ENCODE measurements at places on chromosomes 16 and 17.

DNA sequence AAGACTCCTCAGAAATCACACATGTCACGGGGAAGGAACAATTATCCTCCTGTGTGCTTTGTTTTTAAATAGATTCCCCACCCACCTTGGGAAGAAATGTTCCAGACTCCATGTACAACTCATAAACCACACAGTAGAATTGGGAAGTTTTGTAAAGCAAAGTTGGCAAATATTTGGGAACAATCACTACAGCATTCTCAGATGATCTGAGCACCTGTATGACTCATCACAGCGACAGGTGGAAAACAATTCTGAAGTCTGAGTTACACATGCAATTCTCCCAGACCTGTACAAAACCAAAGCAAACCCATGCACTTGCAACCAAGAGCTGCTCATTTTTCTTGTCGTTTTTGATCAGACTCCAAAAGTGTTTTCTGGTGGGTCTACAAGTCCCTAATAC lies 14.4 kb upstream of the MYLK3 start:
- no peak for DNase-seq

DNA sequence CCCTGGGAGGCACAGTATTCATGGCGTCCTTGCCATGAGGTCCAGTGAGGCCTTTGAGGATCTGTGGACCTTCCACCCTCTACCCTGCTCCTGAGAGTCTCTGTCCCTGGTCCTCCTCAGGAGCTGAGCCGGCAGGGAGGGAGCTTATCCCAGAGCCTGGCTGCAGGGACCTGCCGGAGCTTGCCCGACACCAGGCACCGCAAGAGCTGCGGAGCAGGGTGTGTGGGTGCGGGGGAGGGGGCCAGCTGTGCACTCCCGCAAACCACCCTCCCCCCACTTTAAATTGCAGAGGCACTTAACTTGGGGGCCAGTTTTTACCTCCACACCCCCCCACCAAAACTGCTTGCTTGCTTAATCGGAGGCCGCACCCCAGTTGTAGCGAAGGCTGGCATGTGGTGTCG lies 609 bp upstream of the ZNF750 start:
- DNase-seq = no peak

DNA sequence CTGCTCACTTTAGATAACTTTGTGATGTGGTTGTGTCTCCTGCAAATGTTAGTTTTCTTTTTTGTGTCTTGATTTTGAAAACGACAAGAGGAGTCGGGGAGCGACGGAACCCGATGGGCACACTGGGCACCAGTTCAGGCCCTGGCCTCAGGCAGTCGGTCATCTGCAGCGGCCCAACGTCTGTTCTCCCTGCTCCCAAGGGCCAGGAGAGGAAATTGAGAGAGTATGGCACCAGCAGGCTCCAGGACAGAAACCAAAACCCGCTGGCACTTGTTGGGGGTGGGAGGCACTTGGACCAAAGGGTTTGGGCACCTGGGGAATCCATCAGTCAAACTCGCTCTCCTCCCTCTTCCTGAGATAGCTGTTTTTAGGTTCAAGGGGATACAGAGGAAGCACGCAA lies 17.2 kb downstream of the RBFOX3 start:
- DNase-seq = no peak

- DNase-seq = no peak
Measured at GRCh38 chr17:64356304-64356686, 34.4 kb downstream of the PECAM1 start.

- DNase-seq = no peak
Measured at GRCh38 chr17:17698869-17699351, 17.7 kb downstream of the RAI1 start.

GRCh38 chr17:9205520-9206409 lies 184.5 kb downstream of the NTN1 start:
- no peak for DNase-seq

DNA sequence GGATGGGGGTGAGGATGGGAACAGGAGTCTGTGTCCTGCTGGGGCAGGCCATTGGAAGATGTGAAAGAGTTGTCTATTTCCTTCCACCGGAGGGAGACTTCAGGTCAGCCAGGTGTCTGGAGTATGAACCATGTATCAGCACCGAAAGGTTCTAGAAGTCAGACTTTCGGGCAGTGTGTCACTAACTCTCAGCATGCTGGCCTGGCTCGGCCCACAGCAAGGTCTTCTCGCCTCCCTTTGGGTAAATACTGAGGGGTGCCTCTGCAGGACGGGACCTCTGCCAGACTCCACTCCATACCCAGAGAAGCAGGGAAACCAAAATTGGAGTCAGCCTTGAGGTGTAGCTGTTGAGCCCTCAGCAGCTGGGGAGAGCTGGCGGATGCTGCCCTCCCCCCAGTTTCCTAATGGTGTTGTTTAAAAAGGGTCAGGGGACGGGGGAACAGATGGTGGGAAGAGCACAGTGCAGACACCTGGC lies 507 bp downstream of the CIITA start:
- no peak for DNase-seq

GRCh38 chr17:8019166-8019565 lies 16.8 kb downstream of the GUCY2D start:
- no peak for DNase-seq

GRCh38 chr16:77116856-77117255 lies 74.1 kb upstream of the MON1B start:
- no peak for DNase-seq

DNA sequence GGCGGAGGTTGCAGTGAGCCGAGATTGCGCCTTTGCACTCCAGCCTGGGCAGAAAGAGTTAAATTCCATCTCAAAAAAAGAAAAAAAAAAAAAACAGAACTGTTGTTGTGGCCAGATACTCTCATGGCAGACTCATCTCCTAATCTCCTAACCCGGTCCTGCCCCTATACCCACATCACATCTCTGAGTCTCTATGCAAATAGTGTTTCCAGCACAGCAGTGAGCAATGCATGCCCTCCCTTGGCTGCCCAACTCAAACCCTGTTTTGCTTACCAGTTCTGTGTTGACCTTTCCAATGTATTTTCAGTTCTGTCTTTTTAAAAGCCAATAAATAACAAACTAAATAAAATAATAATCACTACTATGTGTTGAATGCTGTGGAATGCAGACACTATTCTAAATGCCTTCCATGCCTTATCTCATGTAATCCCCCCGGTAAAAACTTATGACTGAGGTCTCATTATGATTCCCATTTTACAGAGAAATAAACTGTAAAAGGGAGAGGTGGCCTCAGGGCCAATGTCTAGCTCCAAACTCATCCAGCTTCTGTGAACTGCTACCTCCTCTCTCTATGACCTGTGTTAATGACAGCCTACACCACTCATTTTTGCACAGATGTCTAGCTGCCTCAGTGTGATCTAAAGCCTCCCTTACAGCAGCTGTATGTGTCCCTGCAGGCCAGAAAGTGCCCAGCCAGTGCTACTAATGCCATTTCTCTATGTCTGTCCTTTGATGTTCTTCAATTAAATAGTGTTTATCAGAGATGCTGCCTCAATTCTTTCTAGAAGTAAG lies 289.8 kb downstream of the HS3ST3B1 start:
- DNase-seq = no peak

GRCh38 chr16:56812884-56813283 lies 52.1 kb upstream of the SLC12A3 start:
- no peak for DNase-seq

GRCh38 chr17:31538080-31538762 lies 146.7 kb downstream of the RAB11FIP4 start:
- DNase-seq = no peak

GRCh38 chr17:65182233-65182632 lies 45.1 kb downstream of the RGS9 start:
- DNase-seq = no peak

GRCh38 chr17:68006797-68007196 lies 10.5 kb upstream of the C17orf58 start:
- DNase-seq = no peak

DNA sequence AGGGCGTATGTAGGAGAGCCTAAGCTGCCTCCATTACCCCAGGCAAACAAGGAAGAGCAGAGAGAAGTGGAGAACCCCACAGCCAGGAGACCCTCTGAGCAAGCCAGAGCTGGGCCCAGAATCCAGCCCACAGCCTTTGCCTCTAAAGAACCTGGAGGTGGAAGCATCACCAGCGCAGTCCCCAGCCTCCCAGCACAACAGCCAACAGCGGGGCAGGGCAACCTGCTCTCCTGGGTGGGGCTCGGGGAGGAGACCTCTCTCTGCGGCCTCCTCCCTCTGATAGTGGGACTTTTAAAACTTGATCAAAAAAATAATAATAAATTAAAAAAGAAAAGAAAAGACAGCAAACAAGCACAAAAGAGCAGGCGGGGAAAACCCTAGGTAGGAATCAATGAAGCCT lies 45.9 kb downstream of the AXIN2 start:
- DNase-seq = no peak

- no peak for DNase-seq
Measured at GRCh38 chr17:65876985-65877384, 314.9 kb downstream of the CEP112 start.

DNA sequence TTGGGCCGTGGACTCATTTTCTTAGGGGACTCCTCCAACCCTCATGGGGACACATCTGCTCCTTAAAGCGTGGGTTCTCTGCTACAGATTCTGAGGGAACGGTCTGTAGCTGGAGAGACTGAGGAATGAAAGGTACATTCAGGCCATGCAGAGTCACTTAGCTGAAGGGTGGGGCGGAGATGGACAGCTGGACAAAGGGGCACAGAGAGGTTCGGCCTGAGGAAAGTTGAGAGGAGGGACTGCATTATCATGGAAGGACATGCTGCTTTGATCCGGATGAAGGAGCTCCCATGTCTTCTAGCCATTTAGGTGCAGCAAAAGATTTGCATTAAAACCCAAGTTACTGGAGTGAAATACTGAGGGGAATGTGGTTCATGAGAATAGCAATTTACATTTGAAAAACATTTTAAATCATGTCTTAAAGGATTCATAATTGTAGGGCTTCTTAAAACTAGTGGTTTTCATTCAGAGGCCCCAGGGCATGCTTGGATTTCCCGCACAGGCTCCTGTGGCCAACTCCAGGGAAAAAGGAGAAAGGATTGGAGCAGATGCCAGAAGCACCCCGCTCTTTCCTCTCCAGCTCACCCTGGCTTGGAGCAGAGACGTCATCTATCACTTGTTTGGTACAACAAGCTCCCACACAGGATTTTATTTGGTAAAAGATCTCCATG lies 54.2 kb downstream of the CDRT4 start:
- DNase-seq = no peak

- no peak for DNase-seq
Measured at GRCh38 chr16:49904348-49905062, 48.6 kb upstream of the ZNF423 start.

GRCh38 chr16:53955221-53955875 lies 251.4 kb downstream of the FTO start:
- DNase-seq = no peak

GRCh38 chr16:65981057-65981456 lies 385.4 kb upstream of the CDH5 start:
- no peak for DNase-seq

- DNase-seq = no peak
Measured at GRCh38 chr16:74280448-74280847, 16.2 kb upstream of the PSMD7 start.

DNA sequence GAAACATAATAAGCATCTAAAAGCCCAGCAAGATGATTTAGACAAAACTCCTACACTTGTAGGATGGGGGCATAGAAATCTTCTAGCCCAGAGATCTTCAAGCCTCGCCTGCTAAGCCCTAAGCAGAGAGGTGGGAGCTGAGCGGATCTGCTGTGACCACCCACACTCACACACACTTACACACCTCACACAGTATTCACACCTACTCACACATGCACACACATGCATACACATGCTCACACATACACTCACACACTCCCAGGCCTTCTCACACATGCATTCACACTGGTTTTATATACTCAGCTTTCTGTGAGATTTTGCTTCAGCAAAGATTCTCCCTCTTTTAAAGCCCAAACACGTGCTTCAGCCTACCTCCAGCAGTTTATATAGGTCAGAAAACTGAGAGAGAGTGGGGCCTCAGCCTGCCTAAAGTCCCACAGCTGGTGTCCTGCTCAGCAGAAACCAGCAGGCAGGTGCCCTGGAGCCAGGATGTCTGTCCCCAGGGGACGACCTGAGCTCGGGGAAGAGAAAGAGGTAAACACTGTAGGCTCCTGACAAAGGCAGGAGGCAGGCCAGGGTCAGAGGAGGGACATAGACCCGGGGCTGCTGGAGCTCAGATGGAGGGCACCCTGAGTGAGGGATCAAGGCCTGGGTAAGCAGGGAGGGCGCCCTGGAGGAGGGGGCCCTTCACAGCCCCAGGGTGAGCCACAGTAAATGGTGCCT lies 12.0 kb upstream of the KRT19 start:
- DNase-seq = no peak

DNA sequence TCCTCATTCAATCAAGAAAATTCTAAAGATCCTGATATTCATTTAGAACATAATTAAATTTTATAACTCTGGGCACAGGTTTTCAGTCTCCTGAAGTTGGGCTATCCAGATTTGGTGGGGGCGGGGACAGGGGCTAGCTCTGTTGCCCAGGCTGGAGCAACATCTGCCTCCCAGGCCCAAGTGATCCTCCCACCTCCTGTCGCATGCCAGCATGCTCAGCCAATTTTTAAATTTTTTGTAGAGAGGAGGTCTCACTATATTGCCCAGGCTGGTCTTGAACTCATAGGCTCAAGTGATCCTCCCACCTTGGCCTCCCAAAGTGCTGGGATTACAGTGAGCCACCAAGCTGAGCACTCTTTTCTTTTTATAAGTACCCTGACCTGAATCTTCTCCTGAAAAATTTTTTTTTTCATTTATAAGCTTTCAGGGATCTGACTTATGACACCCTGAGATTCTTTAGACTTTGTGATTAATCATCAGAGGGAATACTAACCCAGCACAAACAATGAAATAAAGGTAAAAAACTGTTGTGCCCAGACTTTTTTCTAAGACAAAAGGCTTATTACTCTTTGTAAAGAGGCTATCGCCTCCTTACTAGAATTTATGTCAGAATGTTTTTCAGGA lies 62.6 kb downstream of the TUBD1 start:
- DNase-seq = no peak

DNA sequence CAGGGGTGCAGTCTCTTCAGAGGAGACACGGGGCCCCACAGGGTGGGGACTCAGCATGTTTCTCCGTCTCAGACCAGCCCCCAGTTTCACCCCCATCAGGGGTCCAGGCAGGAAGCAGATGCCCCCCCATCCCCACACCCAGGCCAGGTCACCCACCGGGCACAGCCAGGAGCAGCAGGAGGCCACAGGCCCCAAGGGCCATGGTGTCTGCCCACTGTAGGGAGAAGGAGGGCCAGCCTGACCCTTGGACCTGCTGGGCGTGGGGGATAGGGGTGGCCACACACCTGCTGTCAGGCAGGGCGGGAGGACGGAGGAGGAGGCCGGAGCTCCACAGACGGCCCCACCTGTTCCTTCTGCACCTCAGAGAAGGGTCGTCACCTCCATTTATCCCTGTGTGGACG lies at the start of gene TPSG1:
Gene TPSG1, minus strand, starts transcription at position 218 of the 401 bp plus-strand sequence. Its CDS starts 16 bp downstream, at position 202.
- no peak for DNase-seq

DNA sequence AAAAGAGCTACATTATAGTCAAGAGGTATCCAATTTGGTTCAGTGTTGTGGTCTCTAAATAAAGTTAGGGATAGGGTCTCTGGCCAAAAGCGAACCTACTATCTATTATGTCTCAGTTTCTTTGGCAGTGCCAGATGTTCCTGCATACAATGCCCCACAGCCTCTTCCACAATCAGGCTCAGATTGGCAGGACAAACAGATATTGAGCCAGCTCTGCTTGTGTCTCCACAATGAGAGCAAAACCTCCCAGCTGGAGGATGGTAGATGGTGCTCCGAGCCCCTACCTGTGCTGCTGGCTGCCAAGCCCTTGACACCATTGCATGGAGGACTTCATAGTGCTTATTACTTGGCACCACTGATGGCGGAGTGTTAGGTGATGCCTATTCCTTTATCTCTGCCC lies 19.7 kb downstream of the PHAF1 start:
- DNase-seq = peak; percentile 34
